ENCODE measurements at places on chromosomes 16 and 17. TPM values are rescaled to one million over a fixed set of nuclear protein-coding genes. Genes with fewer than 3 reads are reported as not detected.

GRCh38 chr17:18161207-18162145, 22.2 kb upstream of the ALKBH5 start:
- no peak for DNase-seq

GRCh38 chr17:77465358-77466041, 324.7 kb downstream of the SEC14L1 start:
- DNase-seq, result no peak

- no peak for DNase-seq
Measured at GRCh38 chr17:48577946-48578615, at the start of gene HOXB4. Gene HOXB4, minus strand, starts transcription at chr17:48578350. Its CDS starts 31 bp downstream, at chr17:48578319.

DNA sequence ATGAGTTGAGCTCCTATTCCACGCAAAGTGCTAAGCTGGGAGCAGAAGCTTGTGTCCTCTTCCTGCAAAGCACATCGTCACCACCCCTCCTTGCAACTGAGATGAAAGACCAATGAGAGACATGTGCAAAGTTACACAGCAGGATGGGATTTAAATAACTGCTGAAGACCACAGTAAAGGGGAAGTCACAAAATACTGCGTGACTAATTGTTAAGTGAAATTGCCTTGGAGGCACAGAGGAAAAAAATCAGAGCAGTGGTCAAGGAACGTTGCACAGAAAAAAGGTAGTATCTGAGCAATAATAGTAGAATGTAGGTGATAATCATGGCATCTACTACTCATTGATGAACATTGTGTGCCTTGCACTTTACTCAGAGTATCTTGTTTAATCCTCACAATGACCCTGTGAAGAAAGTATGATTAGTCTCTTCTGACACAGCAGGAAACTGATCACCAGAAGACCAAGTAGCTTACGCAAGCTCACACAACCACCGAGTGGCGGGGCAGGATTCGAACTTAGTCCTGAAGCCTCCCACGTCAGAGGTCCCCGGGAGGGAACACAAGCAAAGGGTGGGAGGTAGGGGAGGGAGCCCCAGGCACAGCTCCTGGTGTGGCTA, 15.4 kb upstream of the MYO18A start:
- DNase-seq, result no peak

DNA sequence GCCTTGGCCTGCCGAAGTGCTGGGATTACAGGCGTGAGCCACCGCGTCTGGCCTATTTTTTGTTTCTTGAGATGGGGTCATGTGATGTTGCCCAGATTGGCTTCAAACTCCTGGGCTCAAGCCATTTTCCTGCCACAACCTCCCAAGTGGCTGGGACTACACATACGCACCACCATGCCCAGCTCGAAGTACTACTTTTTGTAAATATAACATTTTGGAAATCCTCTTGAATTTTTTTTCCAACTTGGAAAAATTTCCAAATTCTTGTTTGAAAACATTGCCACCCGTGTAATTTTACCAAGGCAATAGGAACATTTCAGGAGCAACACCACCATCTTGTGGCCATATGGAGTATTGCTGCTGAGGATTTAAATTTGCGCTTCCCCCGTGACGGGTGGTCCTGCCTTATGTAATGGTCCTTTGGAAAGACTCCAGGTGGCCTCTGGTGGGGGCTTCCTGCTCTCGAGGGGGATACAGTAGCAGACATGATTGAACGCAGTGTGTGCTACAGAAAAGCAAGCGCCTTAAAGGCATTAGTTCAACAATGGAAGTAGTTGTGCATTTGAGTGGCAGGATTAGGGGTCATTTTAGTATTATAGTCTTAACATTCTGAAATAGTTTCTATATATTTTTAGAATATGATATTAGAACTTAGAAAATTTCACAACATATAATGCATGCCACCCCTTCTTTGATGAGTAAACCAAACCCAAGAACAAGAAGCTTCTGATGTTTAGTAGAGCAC, 8.0 kb downstream of the FLYWCH1 start:
- DNase-seq, result no peak

DNA sequence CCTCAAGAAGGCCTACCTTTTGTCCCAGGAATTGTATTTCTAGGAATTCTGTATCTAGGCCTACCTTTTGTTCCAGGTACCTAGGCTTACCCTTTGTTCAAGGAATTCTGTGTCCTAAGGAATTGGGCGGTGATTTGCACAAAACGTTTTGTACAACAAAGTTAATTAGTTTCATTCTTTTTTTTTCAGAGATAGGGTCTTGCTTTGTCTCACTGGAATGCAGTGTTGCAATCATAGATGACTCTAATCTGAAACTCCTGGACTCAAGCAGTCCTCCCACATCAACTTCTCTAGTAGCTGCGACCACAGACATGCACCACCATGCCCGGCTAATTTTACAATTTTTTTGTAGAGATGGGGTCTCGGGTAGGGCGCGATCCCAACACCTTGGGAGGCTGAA, 7.0 kb downstream of the CDR2L start:
- DNase-seq, result no peak

- DNase-seq, result no peak
Measured at GRCh38 chr17:77479372-77480198, 338.8 kb downstream of the SEC14L1 start.

GRCh38 chr17:19911033-19911432, 43.3 kb upstream of the ULK2 start:
- DNase-seq, result no peak

- DNase-seq, result no peak
Measured at GRCh38 chr17:27663936-27664605, 33.1 kb downstream of the LGALS9 start.

GRCh38 chr16:68071518-68071901, 13.7 kb upstream of the NFATC3 start:
- no peak for DNase-seq

GRCh38 chr17:76701471-76701967, 9.2 kb downstream of the MXRA7 start:
- DNase-seq, result no peak

DNA sequence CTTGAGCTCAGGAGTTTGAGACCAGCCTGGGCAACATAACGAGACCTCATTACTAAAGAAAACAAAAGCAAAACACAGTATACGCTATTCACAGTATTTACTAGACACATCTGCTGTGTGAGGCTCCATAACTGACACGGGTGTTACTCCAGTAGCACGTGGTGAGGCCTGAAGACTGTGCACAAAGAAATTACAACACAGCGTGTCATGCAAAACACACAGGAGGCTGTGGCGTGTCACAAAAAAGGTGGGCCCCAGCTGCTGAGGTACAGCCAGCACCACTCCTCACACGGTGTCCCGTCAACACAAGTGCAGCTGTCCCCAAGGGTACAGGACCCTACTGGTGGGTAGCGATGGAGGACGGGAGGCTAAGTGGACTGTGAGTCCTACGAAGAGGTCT, 2.7 kb downstream of the CYBC1 start:
- no peak for DNase-seq

The ASGR1 gene
- 0.12 TPM for polyA plus RNA-seq

The SREBF1 gene
- polyA plus RNA-seq, result 62.3 TPM

The ZNF276 gene
- 9.3 TPM for polyA plus RNA-seq
